RWPE1 (cell line): ENCODE measurements at places on chromosomes 5 and 9.

- no peak for DNase-seq
Observed at GRCh38 chr9:121354141-121354540, 15.9 kb downstream of the STOM start.

- peak; percentile 65 for DNase-seq
Observed at GRCh38 chr5:86979811-86980411, 287.8 kb upstream of the RASA1 start.

- no peak for DNase-seq
Observed at GRCh38 chr5:18736051-18736398, 1101.8 kb downstream of the TAF11L14 start.

GRCh38 chr9:14752871-14753270, 30.3 kb upstream of the CER1 start:
- no peak for DNase-seq
